HCT116 (cell line): ENCODE measurements at places on chromosomes 5 and 9.

- no peak for DNase-seq
Measured at GRCh38 chr5:58804291-58804690, 221.4 kb downstream of the RAB3C start.

DNA sequence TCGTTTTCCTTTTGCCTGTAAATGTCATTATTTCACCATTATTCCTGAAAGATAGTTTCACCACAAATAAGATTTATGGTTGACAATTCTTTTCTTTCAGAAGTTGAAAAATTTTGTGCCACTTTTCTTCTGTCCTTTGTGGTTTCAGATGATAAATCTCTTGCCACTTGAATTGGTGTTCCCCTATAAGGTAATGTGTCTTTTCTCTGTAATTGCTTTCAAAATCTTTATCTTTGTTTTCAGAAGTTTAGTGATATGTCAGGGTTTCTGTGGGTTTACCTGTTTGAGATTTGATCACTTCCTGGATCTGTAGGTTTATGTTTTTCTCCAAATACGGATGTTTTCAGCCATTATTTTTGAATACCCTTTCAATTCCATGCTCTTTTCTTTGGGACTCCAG, 14.6 kb downstream of the RASA1 start:
- no peak for DNase-seq

DNA sequence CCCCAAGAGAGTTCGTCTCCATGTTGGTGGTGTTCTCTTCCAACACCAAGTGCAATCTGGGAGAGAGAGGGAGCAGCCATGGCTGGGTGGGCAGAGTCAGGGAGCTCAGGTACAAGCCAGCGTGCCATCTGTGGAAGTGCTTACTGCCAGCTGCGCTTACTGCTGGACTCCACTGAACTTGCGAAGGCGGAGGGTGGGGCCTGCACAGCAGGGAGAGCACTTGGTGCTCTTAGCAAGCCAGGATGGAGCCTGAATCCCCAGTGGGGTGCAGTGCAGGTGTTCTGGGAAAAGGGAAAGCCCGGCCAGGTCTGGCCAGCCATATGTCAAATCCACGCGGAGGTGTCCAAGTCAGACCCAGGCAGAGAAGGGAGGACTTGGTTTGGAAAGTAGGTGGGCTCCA, 142.0 kb downstream of the FANCC start:
- DNase-seq: no peak

DNA sequence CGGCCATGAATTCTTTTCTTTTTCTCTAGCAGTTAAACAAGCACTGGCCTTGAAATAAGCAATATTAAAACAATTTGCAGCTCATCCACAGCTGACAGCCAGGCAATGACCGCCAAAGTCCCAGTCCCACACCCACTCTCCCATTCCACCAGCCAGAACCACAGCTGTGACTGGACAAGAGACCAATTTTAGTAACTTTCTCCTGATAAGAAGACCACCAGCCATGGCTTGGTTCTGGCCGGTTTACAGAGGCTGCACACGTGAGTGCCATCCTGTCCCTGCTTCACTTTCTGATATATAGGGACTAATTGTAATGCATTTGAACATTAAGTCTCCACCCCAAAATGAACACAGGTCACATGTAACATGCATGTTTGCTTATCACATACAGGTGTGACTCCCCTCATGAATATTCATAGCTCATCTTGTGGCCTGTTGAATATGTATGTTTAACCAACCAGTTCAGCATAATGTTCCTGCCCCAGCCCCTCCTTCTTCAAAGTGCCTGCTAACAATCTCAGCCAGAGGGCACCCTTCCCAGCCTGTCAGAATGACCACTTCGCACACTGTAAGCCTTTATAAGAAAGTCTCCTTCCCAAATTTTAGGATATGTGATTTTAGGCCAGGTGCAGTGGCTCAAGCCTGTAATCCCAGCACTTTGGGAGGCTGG, 23.9 kb upstream of the FANCC start:
- DNase-seq: no peak

GRCh38 chr9:135146766-135147473, 59.5 kb downstream of the OLFM1 start:
- no peak for DNase-seq

GRCh38 chr5:86968301-86968753, 299.4 kb upstream of the RASA1 start:
- peak; percentile 54 for DNase-seq

DNA sequence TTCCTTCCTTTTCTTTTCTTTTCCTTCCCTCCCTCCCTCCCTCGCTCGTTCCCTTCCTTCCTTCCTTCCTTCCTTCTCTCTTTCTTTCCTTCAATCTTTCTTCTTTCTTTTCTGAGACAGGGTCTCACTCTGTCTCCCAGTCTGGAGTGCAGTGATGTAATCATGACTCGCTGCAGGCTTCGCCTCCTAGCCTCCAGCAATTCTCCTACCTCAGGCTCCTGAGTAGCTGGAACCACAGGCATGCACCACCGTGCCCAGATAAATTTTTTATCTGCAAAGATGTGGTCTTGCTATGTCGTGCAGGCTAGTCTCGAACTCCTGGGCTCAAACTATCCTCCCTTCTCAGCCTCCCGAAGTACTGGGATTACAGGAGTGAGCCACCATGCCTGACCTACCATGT, 81.4 kb downstream of the SPATA31C2 start:
- no peak for DNase-seq

GRCh38 chr9:137306066-137306849, 4.2 kb upstream of the NRARP start:
- DNase-seq: no peak

DNA sequence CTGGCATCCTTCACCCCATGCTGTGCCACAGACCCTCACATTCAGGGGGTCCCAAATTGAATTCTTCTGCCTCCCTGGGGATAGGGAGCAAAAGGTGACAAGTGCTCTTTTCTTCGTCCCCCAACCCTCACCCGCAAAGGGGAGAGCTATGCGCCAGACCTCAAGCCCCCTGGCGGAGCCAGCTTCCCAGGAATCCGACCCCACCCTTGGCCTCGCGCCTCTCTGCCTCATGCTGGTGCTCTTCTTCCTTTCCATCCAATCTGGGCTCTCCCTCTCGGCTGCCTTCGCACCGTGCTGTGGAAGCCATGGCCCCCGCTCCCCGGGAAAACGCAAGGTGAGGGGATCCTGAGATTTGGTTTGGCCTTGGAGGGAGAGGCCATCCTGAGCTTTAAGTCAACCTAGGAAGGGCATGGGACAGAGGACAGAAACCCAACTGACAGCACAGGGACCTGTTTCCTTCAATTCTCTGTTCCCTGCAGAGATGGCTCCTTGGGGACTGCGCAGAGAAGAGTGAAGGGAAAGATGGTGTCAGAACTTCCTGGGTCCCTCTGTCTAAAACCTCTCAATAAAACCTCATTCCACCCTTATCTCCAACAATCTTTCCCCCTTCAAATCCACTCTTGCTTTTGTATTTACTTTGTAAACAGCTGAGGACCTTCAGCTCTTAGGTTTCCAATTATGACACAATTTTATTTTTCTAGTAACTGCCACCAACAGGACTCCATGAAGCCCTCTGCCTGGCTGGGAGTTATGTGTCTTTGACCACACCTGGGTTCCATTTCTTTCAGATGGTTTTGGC, 36.3 kb upstream of the CRB2 start:
- DNase-seq: no peak

DNA sequence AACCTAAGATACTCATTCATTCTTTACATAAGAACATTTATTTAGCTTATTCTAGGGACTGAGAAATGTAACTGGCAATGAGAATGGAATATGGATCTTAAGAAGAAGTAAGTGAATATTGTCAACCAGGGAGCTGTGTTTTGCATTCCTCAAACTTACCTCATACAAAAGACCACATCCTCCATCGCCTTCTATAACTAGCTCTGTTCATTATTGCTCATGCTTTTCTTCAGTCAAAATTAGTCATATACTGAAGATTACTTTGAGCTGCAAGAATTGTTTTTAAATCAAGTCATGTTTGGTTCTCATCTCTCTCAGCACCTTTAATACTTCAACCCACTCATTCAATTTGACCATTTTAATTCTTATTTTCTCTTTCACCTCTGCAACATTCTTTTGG, 140.3 kb upstream of the RASA1 start:
- no peak for DNase-seq

GRCh38 chr9:19512103-19512832, 103.5 kb downstream of the ACER2 start:
- DNase-seq: no peak

- DNase-seq: no peak
Measured at GRCh38 chr5:53253421-53253871, 143.9 kb upstream of the MOCS2 start.
